ENCODE measurements at places on chromosomes 6 and 20.
A peak's percentile ranks its signal among the peaks of the same experiment; 100 is the strongest.

DNA sequence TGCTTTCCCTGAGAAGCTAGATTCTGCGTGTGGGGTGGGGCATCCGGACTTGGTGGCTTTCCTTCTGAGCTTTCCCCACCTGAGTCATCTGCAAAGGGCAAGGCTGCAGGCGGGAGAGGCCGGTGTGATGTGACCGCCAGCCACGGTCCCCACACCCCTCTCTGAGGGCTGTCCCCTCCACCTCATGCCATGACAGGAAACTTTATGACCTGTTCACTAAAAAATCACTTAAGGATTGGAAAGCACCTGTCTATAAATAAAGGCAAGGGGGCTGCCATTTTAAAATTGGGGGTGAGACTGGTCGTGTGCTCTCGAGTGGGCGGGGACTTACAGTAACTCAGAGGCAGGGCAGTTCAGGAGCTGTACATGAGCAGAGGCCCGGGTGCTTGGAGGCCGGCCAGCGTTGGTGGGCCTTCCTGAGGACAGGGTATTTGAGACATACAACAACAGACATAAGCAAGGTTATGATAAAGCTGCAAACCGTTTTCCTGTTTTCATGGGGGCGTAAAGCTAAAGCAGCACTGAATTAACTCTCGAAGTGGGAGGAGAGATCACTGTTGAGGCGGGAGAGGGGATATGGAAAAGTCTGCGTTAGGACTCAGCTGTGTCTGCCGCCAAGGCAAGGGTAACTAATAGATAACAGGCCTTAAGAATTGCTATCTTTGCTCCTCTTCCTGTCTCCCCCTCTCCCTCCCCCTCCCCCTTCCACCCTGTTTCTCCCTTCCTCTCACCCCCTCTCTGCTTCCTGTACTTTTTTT, 16.1 kb upstream of the SERPINB1 start:
- DNase-seq: no peak

- no peak for DNase-seq
Observed at GRCh38 chr6:150528648-150529285, 70.9 kb upstream of the PLEKHG1 start.

DNA sequence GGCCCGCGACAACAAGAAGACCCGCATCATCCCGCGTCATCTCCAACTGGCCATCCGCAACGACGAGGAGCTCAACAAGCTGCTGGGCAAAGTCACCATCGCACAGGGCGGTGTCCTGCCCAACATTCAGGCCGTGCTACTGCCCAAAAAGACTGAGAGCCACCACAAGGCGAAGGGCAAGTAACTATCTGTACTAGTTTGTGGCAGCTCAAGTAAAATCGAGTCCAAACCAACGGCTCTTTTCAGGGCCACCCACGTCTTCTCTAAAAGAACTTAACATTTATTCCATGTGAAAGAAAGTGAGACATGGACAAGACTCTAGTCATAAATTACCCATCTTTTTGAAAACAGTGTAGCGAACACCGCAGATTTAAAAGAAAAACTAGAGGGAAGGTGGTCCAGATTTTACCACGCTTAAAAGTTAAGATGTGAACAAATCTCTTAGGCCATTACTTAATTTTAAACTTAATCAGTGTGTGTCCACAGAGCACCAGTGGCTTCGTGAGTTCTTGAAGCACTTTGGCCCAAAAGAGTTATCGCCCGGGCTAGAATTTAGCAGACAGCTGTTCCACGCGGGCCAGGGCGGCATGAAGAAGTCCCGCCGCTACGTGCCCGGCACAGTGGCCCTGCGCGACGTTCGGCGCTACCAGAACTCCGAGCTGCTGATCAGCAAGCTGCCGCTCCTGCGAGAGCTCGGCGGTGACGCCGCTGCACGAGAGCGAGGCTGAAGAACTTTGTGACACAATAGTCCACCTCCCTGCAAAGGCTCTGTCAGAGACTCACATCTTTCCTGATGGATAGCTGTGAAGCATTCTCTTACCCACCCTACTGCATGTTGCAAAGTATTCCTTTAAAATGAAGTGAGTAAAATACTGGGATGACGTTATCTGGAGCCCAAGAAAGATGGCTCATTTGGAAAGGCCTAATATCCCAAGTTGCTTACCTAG, 113.9 kb upstream of the PRSS16 start:
- peak; percentile 58 for DNase-seq

DNA sequence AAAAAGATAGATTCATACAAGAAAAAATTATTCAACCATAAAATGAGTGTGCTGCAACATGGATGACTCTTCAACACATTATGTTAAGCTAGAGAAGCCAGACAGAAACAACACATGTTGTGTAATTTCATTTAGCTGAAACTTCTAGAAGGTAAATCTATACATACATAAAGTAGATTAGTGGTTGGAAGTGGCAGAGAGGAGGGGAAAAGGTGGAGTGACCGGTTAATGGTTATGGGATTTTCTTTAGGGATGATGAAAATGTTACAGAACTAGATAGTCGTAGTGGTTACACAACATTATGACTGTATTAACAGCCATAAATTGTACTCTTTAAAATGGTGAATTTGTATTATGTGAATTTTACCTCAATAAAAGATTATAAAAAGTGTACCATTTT, 304.1 kb upstream of the SLC35B3 start:
- no peak for DNase-seq

GRCh38 chr20:24995741-24996448, 3.3 kb upstream of the APMAP start:
- DNase-seq: no peak

DNA sequence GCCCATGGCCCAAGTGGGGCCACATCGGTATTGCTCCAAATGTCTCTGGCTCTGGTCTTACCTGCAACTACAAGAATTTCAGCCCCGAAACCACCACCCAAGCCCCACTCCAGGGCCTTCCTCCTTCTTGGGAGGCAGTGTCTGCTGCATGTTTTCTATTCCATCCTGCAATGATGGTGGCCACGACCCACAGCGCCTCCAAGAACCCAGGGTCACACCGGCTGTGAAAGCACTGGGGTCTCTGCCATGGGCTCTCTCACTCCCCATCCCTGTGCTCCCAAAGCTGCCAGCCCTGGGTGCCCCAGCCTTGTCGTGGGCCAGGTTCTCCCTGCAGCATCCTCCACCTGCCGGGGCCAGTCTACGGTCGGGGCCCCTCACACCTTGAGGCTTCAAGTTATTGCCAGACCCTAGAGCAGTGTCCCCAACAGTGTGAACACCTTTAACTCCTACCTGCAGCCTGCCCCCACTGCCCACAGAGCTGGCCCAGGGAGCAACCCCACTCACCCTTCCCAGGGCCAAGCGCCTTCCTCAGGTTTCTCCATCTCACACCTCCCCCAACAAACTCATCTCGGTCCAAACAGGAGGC, 115.4 kb downstream of the JPH2 start:
- DNase-seq: no peak

- DNase-seq: no peak
Observed at GRCh38 chr6:40165036-40165709, 230.9 kb upstream of the MOCS1 start.

DNA sequence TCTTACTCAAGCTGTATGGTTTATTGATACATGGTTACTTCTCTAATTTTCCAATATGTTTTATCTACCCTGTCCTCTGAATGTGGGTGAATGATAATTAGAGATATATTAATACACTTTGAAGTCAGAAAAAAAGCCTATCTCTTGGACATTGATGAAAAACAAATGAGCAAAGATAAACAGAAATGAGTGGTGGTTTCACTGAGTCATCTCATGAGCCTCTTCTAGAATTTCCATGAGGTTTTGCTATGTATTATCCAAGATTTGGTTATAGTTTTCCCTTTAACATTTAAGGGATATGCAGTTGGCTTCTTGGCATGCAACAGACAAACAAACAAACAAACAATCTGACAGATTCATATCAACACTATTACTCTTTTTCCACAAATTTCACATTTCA, 586.8 kb downstream of the RFPL4B start:
- no peak for DNase-seq

DNA sequence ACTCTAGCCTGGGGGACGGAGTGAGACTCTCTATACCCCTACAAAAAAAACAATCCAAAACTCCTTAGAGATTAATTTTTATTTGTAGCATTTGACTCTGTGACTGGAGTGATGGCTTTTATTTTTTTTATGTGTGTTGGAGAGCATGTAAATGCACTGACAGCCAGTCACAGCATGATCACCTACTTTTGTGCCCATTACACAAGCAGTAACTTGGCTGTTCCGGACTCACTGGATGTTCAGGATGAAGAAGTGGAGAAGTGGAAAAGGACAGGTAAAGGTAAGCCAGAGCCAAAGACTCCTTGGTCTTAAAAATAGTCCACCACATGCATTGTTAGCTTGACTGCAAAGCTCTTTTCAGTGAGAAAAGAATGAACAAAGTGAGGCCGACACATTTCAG, 222.6 kb downstream of the FOXC1 start:
- DNase-seq: no peak

DNA sequence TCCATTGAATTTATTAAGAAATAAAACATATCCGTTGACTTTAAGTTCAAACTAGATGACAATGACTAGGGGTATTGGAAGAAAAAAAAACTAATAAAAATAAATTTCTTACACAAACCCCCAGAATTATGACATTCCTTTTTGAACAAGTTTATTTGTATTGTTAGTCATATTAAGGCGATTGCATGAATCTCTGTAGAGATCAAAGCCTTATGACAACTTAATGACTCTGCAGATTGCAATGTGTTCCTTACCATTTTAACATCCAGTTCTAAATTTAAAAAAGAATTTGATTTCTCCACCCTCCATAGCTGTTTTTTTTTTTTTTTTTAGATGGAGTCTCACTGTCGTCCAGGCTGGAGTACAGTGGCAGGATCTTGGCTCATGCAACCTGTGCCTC, 189.8 kb upstream of the CEP162 start:
- DNase-seq: no peak

- DNase-seq: no peak
Observed at GRCh38 chr6:151096255-151096612, 143.5 kb upstream of the AKAP12 start.

DNA sequence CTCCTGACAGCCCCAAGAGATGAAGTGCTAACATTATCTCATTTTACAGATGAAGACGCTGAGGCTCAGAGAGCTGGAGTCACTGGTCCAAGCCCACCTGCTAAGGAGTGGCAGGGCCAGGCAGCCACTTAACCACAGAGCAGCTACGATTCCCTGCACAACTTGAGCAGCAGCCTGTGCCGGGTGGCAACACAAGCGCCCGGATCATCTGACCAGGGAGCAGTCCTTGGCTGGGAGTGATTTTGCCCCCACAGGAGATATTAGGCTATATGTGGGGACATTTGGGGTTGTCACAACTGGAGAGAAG, 93.2 kb upstream of the PTPN1 start:
- no peak for DNase-seq

DNA sequence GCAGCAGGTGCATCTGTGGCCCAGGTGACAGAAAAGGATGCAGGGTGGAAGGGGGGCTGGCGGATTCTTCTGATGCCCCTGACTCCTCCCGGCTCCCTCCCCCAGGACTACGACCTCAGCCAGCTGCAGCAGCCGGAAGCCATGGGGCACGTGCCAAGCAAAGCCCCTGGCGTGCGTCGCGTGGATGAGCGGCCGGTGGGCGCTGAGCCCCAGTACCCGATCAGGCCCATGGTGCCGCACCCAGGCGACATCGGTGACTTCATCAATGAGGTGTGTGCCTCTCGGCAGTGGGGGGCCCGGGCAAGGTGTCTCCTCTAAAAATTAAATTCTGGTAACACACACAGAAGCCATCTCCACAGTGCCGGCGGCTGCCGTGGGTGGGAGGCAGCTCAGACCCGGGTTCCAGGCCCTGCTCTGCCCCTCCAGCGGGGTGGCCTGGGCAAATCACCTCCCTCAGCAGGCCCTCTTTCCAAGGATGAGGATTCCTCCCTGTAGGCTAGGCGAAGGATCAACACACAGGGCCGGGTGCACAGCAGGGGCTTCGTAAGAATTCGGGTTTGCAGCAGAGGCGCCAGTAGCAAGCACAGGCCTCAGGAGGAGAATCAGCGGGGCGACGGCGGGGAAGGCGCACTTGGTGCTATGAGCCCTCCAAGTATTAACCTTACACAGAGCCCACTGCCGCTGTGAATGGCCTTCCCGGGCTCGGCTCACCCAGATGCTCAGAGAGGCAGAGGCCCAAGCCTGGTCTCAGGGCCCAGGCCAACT, 131.5 kb downstream of the TAF4 start:
- no peak for DNase-seq

GRCh38 chr20:17881741-17882064, 86.9 kb downstream of the SNX5 start:
- DNase-seq: no peak

- no peak for DNase-seq
Observed at GRCh38 chr6:46926481-46926880, 4.7 kb upstream of the ADGRF5 start.

- DNase-seq: peak; percentile 72
Observed at GRCh38 chr6:19303383-19303782, 533.8 kb upstream of the ID4 start.

GRCh38 chr6:125312478-125312877, 10.7 kb upstream of the HDDC2 start:
- DNase-seq: no peak

GRCh38 chr20:56380375-56380774, 11.6 kb downstream of the AURKA start:
- no peak for DNase-seq

DNA sequence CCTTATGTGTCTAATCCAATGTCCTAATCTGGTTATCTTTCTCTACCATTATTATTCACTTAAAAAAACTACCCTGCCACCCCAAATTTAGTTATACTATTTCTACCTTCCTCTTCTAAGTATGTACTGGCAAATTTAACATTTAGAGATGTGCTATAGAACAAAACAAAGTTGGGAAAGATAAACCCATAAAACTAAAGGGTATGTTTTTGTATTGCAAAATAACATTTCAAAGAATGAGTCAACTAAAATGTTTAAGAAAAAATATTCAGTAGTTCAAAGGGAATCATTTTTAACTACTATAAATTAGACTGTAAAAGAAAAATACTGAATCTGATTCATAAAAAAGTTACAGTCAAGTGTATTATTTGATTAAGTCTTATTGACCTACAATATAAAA, 103.0 kb downstream of the LMBRD1 start:
- DNase-seq: no peak

- no peak for DNase-seq
Observed at GRCh38 chr6:21371676-21372171, 221.8 kb upstream of the SOX4 start.

GRCh38 chr6:90040931-90041330, 146.7 kb downstream of the GJA10 start:
- no peak for DNase-seq

- DNase-seq: no peak
Observed at GRCh38 chr6:70396163-70396562, 17.1 kb upstream of the FAM135A start.

DNA sequence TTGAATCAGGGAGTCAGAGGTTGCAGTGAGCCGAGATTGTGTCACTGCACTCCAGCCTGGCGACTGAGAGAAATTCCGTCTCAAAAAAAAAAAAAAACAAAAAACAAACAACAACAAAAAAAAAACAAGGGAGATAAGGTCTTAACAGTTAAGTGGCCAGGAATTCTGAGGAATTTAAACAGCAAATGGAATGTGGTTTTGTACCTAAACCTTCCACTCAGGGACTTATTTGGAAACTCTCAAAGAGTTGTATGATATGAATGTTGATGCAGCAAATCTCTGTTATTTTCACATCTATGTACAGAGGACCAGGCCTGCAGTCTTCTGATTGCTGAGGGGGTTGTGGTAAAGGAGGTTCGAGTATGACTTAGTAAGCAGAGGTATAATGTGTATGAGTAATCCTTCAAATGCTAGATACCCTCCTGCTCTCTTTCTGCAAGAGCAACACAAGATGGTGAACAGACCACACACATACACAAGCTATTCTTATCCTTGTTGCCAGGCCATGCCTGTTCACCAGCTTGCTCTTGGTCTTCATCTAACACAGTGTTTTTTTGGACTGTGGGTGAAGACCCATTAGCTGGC, 174.9 kb upstream of the SCGN start:
- no peak for DNase-seq
